Hematopoietic multipotent progenitor cell treated with erythropoietin and hydrocortisone succinate and interleukin-3 and kit ligand, for 17 days (in vitro differentiated cells): ENCODE measurements at places on chromosomes 2 and 18.

DNA sequence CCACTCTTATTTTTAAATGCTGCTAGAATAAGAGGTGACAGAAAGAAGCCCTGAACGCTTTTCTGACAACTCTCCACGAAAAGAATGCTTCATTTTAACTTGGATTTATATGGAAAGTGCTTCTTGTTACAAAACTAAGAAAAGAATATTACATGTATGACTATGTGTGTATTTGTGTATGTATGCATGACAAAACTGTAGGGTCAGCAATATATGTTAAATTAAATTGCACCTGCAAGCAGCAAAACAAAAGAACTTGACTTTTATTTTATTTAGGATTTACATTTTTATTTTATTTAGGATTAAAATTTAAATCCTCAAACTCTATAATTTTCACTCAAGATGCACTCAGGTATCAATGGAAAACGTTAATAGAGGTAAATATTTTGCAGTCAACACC lies 187.1 kb downstream of the NR4A2 start:
- DNase-seq = no peak

GRCh38 chr18:13625843-13626543 lies 100.4 kb downstream of the FAM210A start:
- no peak for DNase-seq

DNA sequence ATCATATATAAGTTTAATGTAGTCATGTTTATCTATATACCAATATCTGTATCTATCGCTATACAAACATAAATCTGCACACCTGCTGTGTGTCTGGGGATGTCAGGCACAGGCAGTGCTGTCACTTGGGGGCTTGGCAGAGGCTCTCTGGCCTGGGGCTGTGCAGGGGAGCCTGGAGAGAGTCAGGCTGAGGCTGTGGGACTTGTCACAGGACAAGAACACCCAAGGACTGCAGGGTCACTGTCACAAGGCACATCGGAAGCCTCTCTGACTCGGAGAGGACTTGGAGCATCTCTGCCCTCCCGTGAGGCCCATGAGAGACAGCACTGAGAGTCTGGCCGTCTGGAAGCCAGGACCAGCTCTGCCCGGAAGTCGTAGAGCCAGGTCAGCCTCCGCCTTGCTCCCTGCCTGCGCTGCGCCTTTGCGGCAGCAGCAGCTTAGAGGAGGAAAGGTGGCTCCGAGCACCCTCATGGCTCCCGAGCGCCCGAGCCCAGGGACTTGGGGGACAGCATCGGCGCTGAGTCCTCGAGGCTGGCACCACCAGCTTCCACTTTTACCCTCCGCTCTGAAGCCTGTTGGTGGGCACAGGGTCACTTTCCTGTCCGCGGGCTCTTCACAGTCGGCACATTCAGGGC lies 280.3 kb downstream of the NDUFA10 start:
- DNase-seq = no peak

GRCh38 chr18:60060578-60060977 lies 160.8 kb downstream of the PMAIP1 start:
- no peak for DNase-seq

DNA sequence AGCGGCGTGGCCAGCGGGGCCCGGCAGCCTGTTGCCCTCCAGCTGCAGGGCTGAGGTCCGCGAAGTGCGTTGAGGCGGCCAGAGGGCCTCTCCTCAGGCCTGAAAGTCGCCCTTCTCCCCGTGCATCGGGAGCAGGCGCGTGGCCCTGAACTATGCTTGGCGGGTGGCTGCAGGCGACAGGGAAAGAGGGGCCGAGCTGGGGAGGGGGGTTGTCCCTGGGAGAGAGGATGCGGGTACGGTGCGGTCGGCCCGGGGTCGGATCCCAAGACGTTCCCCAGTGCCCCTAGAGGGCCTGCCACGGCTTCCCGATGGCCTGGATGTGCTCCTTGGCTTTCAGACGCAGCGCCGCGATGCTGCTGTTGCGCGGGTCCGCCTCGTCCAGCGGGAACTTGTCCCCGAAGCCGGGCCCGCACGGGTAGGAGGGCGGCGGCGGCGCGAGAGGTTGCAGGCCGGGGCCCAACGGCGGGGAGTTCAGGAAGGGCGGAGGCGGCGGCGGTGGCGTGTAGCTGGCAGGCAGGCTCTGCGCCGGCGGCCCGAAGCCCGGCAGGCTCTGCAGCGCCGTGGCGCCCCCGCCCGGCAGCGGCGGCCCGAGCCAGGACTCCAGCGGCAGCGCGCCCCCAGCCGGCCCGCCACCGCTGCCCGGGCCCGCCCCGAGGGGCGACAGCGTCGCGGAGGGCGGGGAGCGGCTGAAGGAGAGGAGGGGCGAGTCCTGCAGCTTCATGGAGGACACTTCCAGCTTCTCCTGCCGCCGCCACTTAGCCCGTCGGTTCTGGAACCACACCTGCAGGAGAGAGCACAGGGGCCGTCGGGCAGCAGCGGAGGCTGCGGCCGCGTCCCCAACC lies 4.3 kb downstream of the RAX start:
- no peak for DNase-seq

GRCh38 chr2:143582046-143582747 lies 453.0 kb downstream of the ARHGAP15 start:
- DNase-seq = no peak

DNA sequence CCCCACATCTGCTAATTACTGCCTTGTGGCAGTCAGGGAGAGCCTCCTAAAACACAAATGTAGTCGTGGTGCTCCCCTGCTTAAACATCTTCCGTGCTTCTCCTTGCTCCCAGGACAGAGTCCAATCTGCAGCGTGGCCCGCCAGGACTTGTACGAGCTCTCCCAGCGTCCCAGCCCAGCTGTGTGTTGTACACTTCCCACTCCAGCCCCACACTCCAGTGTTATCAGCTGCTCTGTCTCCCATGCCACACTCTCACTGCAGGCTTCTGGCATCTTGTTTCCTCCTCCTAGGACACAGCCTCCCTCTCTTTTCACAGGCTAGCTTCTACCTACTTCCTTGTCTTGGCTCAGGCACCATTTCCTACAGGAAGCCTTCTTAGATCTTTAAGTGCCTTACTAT lies 199.4 kb downstream of the ALPK2 start:
- DNase-seq = no peak

DNA sequence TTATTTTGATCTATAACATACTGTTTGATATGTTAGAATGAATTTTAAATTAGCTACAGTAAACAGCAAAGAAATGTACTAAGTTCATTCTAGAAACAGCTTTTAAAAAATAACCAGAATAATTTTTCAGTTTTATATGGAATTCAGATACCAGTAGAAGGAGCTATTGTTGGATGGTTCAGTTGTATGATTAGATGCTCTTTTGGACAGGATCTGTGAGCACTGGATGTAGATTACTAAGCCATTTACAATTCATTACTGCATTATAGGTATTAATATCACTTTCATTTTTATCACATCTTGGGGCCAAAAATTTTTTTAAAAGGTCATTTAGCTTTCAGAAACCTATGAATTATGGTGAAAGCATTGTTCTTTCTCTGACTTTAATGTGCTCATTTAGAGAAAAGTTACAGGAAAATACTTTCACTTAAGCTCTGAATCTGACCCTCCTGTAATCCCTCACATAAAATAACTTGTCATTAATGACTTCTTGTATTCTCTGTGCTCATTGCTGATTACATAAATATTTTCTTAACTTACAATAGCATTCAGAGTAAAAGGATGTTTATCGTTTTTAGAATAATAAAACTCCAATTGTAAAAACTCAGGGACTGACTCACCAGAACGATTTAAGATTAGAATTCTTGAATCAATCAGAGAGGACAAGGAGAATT lies 750.2 kb downstream of the SLC4A3 start:
- DNase-seq = no peak

GRCh38 chr2:150698016-150698661 lies 210.7 kb upstream of the RND3 start:
- no peak for DNase-seq

DNA sequence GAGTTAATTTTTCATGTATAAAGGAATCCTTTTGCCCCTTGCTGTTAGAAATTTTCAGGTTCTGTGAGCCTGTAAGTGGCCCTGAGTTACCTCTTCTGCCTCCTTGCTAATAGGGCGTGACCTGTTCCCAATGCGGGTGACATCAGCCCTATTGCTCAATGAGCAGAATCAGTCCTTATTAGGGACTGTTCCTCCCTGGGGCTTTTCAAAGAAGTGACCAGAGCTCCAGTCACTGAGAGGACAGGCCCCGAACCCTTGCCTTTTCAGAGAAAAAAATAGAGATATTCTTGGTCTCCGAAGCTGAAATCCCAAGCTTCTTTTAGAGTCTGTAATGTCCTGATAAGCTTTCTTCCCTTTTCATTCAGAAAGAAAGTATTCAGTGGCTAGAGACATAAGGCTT lies 8.2 kb upstream of the APOB start:
- DNase-seq = no peak

DNA sequence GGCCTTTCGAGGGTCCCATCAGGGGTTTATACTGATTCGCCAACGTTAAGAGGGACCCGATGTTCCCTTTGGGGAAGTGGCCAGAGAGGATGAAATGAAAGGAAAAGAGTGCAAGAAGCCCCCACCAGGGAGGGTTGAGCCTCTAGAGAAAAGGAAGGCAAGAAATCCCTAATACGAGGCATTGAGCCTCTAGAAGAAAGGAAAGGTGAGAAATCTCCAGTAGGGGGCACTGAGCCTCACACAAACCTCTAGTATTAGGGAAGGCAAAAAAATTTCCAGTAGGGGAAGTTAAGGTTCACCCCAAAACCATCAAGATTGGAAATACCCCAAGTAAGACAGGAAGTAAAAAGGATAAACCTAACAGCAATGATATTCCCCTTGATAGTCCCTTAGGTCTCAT lies 9.8 kb upstream of the SAP130 start:
- no peak for DNase-seq

GRCh38 chr2:54067851-54068375 lies 47.5 kb upstream of the ACYP2 start:
- no peak for DNase-seq

- DNase-seq = no peak
Observed at GRCh38 chr2:164510895-164511294, 110.4 kb downstream of the GRB14 start.

DNA sequence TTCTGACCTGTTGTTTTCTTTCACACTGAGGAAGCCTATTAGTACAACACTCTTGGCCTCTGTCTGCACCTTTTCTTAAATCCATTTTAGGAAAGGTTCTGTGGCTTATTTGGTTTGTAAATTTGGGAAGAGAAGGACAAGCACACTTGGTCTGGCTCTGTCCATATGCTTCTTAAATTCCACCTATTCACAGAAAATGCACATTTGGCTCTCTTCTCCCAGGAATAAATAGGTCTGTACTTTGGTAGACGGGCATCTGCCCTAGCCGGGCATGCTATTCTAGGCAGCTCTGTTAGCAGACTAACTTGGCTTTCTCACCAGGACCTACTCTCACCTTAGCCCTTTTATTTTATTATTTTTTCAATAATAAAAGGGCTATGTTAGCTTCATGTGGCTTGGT lies 1211.8 kb upstream of the SLC39A10 start:
- DNase-seq = no peak

GRCh38 chr2:55097461-55098410 lies 47.5 kb upstream of the RTN4 start:
- no peak for DNase-seq

GRCh38 chr2:218383892-218384519 lies 1.9 kb downstream of the SLC11A1 start:
- DNase-seq = no peak

DNA sequence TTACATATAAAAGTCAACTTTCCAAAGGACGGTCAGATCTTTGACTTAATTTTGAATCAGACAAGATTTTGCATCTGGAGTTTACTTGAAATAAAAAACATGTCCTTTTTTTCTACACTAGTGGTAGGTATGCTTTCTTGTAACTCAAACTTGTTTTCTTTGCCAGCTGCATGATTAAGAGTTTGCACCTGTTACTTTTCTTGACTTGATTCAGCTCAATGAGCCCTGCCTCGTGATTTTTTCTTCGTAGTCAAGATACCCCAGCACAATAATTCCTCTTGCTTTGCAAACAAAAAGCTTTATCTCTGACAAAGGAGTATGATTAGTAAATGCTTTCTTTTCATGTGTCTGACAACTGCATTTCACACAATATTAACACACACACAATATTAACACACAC lies 82.3 kb downstream of the FBXO15 start:
- no peak for DNase-seq

DNA sequence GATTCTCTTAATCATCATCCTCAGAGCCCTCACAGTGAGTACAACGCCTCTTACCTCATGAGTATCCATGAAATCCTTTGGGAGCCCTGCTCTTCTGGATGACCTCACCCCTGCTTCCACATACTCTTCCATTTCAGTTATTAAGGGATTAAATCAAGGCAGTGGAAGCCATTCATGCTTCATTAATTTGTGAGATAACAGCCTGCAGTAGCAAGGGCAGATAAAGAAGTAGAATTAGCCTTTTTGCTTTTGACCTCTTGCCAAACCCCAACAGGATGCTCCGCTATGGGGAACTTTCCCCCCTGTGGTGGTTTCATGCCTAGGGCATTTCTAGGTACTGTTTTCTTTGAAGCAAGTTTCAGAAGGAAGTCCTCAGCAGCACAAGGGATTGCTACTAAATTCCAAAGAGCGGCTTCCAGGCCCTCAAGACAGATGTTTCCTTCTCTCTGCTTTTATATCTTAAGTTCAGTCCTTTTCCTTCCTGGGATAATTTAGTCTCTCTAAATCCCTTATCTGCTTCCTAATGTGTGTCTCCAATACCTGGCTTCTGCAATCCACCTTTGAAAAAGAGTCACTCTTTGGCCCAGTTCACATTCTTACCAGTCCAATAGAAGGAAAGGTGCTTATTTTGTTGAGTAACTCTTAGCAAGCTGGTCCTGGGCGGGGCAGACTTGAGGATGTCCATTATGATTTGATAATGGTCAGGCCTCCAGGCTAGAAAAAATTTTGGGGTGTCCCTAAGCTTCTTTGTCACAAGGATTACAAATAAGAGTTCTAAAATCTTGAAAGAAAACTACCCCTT lies 76.9 kb downstream of the MYO1B start:
- DNase-seq = no peak
